Activated CD4-positive, alpha-beta T cell treated with anti-CD3 and anti-CD28 coated beads, Interleukin-2, Interleukin-4, amounts not matched to agents 100 ng/mL and 50 ng/mL, durations not matched to agents 16 hours and 8 hours (primary cell): ENCODE measurements at places on chromosomes 1 and 21.

DNA sequence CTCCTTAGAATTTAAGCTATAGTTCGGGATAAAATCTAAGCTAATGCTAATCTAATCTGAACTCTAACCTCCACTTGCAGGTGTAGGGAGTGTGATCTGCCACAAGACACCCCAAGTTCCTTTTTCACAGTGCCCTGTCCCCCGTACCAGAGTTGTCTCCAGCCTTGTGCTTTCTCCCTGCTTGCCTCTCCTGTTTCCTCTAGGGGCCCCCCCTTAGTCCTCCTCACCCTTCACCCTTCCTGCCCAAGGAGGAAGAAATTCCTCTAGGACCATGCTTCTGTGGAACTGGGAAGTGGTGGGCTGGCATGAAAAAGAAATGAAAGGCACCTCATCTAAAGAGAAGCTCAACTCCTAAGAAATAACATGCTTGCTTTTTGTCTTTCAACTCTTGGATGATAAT is 50.2 kb upstream of the BCL9 start:
- DNase-seq: no peak

DNA sequence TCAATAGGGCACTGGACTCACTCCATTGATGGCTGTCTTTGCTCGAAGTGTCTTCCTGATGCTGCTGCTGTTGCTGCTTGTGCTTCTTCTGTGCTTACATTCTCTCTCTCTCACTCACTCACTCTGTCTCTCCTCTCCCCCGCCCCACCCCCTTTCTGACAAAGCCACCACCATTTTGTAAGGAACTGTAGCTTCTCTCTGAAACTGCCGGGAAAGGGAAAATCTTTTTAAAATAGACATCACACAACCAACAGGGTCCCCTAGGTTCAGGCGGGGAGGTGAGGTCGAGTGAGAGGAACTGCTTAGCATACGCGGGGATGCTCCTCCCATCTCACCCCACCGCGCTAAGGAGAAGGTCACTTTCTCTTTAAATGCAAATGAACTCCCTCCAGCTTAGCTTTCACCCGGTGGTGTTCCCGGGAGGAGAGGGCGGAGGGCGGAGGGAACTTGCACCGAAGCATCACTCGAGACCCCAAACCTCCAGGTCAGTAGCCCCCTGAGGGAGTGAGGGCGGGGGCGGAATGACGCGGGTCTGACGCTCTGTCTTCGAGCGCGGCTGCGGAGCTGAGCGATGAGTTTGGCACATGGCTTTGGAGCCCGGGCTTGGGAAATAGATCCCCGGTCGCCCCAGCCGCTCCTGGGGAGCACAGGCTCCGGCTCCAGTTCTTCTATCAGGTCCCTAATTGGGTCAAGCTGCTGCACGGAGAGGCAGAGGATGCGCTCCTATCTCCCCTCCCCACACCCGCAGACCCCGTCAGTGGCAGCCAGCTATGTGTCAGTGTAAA is at the start of gene CCDC28B:
CCDC28B (plus strand) TSS at position 370 of the 785 bp plus-strand sequence. CDS start 1,341 bp downstream, outside the sequence.
- peak; percentile 39 for DNase-seq

DNA sequence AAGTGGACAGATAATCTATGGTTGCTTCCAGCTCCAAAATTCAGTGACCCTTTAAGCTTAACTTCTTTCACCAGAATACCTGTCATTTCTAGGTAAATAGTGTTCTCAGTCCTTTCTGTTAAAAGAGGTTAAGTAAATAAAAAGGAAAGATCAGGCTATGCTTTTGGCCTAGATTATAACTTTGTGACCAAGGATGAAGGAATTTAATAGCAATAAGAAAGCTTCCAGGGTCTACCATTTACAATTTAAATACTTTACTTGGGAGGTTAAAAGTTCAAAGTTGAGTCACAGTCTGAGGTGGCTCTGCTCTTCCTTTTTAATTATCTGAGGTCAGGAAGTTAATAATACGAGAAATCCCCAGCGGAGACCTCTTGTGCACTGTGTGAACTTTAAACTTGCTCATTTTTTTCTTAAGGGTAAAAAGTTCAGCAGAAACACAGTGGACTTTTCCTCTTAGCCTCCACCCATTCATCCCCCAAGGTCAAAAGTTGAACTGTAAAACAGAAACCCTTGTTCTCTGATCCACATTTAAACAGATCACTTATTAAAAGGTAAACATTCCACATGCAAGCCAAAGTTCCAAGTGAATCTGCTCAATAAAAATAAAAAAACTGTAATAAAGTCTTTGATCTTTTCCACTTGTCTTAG is 187.1 kb downstream of the NRIP1 start:
- DNase-seq: no peak

DNA sequence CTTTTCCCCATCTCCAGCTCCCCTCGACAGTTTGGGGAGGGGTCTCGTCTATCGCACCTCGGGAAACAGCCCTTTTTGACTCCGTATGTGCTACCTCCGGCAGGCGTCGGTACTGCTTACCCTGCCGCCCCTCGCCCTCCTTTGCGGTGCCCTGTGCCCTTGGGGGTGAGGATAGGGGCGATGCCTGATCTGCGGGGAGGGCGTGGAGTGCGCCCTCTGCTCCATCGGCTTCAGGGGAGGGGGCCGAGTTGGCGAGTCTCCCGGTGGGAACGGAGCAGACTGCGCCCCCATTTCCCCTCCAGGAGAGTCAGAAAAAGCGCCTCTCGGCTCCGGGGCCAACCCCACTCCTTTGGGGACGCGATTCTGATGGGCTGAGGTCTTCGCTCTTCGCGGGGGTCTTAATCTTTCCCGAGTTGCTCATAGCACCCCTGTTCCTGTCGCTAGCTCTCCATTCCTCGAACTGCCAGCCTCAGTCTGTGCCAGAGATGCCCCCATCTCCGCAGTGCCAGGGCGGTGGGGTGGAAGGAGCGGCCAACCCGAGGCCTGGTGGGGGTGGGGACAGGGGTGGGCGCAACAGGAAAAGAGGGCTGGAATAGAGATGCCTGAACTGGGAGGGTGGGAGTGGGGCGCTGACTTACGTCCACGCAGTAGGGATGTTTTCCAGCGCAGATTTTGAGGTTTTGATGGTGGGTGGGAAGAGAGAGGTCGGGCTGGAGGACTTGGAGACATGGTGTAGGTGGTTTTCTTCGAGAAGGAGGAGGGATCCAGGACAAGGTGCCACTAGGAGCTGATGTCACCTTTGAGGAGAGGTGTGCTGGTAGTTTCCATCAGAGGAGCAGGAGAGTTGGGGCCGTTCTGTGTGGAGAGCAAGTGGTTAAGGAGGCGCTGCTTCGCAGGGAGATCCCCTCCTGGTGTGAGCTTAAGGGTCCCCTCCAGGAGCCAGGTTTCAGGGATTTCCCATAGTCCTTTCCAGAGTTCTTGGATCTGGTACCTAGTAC is 674 bp downstream of the PPFIA4 start:
- DNase-seq: no peak

DNA sequence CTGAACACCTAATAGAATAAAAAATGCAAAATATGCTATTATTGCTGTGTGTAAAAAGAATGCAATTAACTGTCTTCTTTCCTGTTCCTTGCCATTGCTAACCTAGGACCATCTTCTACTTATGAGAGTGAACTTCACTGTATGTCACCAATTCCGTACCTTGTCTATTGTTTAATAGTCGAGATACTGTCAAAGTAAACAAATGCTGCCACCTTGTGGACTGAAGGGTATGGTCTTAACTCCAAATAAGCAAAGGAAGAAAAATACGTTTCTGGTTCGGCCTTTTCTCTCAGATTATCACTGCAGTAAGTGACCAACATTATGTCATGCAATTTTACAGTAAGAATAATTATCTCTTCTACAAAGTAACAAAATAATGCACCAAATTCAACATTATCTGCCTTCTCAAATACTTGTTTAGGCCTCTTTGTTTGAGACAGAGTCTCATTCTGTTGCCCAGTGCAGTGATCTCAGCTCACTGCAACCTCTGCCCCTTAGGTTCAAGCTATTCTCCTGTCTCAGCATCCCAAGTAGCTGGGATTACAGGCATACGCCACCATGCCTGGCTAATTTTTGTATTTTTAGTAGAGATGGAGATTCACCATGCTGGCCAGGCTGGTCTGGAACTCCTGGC is 133.4 kb downstream of the COP1 start:
- peak; percentile 51 for DNase-seq

DNA sequence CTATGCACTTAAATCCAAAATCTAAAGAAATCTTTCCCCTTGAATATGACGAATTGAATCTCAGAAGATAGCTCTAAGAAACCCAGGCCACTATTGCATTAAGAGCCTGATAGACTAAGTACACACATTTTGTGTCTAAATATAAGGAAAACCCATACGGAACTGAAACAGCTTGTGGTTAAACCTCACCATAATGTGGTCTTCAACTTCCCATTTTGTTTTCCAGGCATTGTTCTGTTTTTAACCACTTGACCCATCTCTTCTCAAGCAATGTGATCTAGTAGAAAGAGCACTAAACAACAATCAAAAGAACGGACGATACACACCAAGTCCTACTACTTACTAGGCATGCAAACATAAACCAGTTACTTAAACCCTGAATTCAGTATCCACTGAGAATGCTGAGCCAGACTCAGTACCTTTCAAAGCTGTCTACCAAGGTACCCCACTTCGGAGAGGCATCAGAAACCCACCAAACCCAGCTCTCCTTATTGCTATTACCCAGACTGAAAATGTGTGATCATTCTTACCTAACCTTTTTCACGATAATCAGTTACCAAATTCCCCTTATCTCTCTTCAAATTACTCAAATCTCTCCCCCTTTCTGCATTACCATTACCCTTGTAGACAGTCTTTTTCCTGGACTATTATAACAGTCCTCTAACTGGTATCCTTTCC is 12.8 kb downstream of the OTUD7B start:
- peak; percentile 42 for DNase-seq

- no peak for DNase-seq
Measured at GRCh38 chr1:167663002-167663772, 33.2 kb downstream of the RCSD1 start.

GRCh38 chr1:162892906-162893611 is 32.1 kb upstream of the CCDC190 start:
- DNase-seq: no peak

DNA sequence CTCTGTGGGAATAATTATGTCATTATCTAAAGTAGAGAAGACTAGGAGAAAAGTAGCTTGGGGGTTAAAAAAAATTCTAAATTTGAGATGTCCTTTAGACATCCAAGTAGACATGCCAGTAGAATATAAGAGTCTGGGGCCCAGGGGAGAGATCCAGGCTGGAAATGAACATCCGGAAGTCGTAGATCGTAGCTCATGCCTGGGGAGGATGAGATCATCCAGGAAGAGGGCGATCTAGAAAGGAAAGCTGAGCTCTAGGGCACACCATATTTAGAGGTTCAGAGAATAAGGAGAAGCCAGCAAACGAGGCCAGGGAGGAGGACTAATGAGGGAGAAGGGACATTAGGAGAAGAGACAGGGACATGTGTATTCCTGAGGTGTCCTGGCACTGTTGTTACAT is 12.2 kb downstream of the NGF start:
- no peak for DNase-seq

DNA sequence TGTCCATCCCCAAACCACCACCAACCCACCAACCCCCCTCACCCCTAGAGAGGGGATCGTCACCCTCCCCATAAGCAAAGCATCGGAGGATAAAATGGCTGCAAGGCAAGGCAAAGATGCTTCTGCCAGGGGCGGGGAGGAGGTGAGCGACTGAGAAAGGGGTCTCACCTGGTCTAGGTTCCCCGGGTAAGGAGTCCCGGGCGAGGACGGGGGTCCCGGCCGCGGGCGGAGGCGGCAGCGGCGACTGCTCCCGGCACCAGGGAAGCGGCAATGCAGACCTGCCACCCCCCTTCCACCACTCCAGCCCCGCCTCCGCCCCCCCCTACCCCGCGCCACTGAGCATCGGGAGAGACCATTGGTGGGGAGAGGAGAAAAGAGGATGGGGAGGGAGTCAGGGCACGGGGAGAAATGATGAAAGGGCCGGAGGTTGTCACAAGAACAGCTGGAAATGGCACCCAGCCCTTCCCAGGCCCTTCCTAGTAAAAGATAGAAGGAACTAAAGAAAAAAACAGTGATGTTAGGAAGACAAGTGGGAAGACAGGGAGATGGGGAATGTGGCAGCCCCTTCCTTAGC is at the start of gene SV2A:
SV2A (minus strand) TSS at position 274 of the 574 bp plus-strand sequence. CDS start 4,004 bp downstream, outside the sequence.
- DNase-seq: peak; percentile 10

- DNase-seq: no peak
Measured at GRCh38 chr1:9891207-9891606, 18.9 kb downstream of the CTNNBIP1 start.

DNA sequence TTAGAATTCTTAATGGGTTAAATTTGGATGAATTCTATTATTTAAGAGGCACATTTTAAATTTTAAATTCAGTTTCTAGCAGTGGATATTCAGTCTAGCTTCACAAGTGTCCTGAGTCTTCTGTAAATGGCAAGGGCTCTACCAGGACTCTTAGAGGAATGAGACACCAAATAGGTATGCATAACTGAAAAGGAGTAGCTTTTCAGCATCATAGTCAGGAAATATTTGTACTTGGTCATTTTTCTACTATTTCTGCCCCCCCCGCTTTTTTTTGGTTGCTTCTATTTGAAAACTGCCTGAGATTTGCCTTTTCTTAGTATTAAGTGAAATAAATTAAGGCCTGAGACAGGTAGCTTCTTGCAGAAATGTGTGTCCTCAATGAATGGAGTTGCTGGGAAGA is 80.2 kb downstream of the MAST2 start:
- DNase-seq: no peak

DNA sequence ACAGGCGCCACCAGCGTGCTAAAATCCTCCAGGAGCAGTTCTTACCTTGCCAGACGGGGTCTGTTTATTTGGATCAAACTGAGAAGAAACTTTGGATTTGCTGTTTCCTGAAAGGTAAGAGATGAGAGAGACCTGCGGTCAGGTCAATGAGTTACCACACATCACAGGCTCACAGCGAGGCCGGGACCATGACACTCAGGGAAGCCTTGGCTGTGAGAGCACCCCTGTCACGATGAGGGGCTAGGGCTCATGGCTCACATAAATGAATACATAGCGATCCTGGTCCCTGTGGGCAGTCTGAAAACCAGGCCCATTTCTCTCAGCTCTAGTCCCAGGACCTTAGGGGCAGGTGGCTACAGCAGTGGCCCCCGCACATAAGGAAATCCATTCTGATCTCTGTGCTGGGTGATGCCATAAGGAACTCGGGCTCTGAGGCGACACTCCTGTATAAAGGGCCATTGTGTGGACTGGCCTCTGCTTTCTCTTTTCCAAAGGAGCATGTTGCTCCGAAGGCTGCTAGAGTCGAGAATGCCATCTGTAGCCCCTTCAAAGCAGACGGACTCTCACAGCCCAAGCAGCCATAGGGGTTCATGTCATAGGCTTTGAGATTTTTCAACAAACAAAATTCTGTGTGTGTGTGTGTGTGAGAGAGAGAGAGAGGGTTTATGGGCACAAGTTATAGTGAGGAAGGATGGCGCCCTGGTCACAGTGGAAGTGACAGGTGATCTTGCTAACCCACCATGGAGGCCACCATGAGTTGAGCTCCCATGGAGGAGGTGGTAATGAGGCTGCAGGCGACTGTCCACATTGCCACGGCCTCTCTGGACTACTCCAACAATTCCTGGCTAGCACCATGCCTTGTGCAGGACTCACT is 9.0 kb upstream of the SRM start:
- no peak for DNase-seq

DNA sequence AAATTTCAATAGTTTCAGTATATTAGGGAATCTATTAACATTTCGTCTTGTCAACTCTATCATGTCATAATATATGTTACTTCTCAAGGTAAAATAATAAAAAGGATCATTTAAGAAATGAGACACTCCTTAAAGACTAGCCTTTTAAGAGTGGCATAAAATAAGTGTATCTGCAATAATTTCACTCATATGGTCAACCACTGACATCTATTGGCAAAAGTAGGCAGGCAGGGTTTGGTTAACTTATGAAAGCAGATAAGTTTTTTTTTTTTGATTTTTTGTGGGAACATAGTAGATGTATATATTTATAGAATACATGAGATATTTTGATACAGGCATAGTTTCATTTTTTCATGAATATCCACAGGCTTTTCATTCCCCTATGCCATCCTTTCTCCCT is 5.5 kb upstream of the RGS21 start:
- DNase-seq: no peak

GRCh38 chr1:14852291-14852690 is 253.8 kb downstream of the KAZN start:
- DNase-seq: no peak
